ENCODE measurements at places on chromosomes 4 and X.

GRCh38 chr4:68985442-68985841, 33.8 kb upstream of the UGT2A3 start:
- no peak for DNase-seq

GRCh38 chr4:74456849-74457395, 12.0 kb downstream of the AREG start:
- DNase-seq = no peak

DNA sequence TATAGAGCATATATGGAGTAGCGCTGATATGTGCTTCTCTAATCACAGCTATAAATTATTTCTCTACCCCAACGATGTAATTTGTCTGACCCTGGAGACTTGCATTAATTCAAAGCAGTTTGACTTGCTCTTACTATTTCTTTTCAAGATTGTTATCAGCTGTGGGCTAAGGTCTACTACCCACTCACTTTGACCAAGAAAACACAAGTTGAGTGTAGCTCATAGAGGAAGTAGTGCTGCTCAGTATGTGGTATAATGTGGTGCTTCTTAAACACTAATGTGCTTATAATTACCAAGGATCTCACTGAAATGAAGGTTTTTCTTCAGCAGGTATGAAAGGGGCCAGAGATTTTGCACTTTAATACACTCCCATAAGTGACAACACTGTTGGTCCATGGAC, 70.1 kb downstream of the INPP4B start:
- no peak for DNase-seq

GRCh38 chrX:35351795-35352483, 409.3 kb downstream of the FAM47B start:
- no peak for DNase-seq

DNA sequence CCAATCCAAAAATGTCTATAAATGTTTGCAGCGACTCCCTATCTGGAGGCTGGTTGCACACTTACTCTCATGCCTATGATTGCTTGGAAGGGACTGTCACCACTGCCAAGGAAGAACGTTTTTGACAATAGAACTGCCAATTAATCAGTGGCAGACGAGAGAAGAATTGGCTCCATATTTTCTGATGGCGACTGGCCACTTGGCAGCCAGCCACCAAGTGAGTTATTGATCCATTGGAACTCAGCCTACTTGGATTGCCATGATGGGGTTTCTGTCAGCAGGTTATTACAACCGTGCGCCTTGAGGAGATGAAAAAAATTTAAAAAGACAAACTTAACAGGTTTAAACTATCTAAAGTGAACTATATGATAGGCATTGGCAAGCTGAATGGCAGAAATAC, 47.4 kb downstream of the LINC00632 start:
- no peak for DNase-seq

DNA sequence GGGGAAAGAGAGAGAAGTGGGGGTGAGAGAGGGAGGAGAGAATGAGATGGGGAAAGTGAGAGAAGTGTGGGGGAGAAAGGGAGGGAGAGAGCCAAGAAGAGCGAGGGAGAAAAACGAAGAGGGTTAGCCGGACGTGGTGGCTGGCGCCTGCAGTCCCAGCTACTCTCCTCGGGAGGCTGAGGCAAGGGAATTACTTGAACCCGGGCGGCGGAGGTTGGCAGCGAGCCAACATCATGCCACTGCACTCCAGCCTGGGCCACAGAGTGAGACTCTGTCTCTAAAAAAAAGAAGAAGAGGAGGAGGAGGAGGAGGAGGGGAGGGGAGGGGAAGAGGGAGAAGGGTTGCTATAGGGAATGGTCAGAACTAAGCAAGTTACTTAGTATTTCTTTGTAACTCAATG, 1.7 kb upstream of the NXT2 start:
- no peak for DNase-seq

GRCh38 chr4:106048250-106048971, 153.1 kb downstream of the NPNT start:
- DNase-seq = no peak

- DNase-seq = no peak
Measured at GRCh38 chrX:78693536-78693935, 34.4 kb upstream of the RTL3 start.

DNA sequence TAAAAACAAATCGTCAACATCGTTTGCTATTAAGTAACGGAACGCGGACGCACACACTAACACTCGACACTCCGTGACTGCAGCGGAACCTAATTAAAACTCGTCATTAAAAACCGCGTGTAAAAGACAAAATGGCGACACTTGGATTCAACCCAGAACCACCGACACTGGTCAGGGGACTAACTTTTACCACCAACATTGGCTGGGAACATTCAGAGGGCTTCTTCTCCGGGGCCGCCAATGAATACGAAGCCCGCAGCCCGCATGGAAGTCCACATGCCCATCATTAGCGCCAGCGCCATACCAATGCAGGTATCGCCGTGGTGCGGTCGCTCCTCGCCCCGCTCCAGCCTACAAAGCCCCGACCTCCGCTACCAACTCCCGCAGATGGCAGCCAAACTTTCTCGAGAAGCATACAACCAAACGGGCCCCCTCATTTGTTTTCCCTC, 498 bp downstream of the RBMX start:
- DNase-seq = no peak

- no peak for DNase-seq
Measured at GRCh38 chrX:30589146-30589888, 11.8 kb upstream of the TASL start.

GRCh38 chr4:147617841-147618691, 869 bp downstream of the TMEM184C start:
- DNase-seq = no peak

GRCh38 chrX:5155301-5155700, 1073.4 kb downstream of the NLGN4X start:
- peak; percentile 5 for DNase-seq

DNA sequence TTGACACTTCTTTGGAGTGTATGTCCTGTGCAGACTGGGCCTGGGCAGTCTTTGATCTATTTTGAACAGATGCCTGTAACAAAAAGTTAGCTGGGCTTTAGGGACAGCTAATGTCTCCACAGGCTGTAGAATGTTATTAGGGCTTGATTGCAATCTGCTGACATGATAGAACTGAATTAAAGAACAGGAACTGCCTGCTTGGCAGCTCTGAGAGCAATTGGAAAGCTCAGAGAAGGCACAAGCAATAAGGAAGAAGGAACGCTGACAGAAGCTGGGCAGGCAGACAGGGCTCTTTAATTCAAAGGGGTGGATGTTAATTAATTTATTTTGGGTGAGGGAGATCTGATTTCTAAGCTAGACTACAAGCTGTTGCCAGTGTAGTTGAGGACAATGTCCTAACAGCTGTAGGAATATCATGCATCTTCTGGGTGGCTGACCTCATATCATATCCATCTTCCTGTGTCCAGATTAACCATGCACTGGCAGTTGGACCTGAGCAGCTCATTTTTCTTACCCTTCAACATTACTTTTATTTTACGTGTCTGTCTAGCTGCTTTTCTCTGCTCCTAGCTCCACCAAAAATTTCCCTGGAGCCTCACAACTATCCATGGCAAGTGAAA, 20.7 kb upstream of the GRXCR1 start:
- no peak for DNase-seq

- no peak for DNase-seq
Measured at GRCh38 chrX:148940411-148940996, 440.1 kb downstream of the AFF2 start.

GRCh38 chrX:10759141-10759799, 138.9 kb upstream of the MID1 start:
- no peak for DNase-seq

DNA sequence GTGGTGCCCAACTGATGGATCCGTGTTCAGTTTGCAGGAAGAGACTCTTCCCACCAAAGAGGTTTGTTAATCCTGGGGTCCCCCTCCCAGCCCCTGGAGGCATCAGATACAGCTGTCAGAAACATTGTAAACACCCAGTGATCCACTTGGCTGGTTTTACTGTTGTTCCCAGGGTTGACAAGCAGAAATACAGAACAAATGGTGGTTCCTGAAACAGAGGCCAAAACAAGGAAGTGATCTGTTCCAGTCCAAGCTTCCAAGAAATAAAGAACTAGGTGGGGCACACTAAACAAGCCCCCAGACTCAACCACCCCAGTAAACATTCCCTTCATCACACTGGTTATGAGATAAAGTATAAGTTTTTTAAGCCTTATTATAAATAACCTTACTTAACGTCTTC, 1.4 kb downstream of the TMLHE start:
- DNase-seq = no peak

DNA sequence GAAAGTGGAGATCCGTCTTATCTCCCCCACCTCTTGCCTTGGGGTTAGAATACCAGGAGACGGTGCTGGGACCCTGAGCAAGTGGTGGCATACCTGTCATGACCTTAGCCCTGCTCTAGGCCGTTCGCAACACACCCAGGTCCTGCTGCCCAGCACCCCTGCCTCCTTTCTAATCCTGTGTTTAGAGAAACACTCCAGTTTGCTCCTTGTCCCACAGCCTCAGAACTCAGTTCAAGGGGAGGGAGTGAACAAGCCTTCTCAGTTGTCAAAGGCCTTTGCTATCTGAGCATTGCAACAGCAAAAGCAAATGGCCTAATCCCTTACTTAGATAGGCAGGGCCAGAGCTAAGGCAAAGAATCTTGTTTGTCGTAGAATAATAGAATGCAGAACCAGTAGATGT, 67.9 kb downstream of the CHRNA9 start:
- no peak for DNase-seq

- no peak for DNase-seq
Measured at GRCh38 chrX:115889121-115889890, 281.2 kb upstream of the AGTR2 start.

DNA sequence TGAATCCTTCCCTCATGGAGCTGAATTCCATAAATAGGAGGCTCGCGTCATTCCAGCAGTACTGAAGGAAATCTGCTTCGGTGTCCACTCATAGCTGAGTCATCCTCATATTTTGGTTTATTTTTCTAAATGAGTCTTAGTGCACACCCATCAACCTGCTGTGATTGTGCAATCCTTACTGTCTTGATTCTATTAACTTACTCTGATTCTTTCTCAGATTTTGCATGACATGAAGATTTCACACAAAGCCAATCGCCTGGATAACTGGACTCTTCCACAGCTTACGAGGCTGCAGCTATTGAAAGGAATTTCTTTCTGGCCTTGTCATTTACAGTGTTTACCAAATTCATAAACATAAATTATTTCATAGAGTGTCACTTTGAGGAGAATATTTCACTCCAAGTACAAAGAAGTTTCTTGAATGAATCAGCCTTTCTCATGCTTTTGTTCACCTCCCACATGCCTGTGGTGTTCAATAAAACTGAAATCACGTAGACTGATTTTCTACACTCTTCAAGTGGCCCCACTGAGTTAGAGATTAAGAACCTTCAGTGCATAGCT, 207.6 kb upstream of the SLITRK2 start:
- no peak for DNase-seq

DNA sequence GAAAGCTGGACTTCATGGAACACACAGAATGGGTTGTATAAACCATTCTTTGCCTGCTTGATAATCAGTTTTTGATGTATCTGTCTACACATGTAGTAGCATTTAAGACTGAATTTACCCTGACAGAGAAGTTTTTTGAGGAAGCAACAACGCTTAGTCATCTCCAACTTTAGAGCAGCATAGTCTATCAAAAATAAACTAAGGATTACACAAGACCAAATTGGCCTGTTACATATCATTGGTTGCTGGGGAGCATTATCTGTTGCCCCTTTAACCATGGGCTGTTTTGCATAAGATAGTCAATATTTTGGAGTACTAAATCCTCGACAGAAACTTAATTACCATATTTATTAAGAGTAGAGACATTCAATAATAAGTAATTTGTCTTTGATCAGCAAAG, 347.4 kb downstream of the FAM47B start:
- DNase-seq = no peak

DNA sequence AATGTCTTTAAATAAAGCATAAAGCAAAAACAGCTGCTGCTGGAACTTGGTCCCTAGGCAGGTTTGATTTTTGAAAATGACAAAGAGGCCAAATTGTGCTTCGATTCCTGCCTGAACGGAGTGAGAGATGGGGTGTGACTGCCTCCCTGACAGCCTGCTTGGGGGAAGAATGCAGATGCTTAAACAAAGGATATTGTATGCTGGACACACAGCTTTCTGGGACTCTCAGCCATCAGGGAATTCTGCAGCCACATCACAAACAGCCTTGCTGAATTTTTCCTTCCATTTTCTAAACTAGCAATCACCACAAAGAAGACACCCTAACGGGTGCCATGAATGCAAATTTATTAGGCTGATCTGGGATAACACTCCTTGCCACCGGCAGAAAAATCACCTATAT, 83.9 kb upstream of the CPEB2 start:
- DNase-seq = peak; percentile 52

DNA sequence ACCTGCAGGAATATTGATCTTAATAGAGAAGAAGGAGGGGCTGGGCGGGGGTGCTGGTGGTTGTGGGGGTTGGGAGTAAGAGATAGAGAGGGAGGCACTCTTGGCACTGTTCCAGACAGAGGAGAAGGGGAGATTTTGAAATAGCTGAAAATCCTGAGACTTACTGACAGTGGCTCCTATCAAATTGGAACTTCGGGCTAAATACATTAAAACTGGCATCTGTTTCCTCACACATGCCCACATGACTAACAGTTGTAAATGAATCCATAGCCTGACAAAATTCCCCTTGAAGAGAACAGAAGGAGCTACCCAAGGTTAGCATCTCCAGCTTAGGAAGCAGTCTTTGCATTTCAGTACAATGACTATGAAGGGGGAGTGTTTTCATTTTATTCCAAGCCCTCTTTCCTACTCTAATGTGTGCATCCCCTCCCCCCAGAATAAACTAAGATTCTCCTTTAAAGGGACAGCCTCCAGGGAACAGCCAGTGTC, 1.4 kb downstream of the DCX start:
- DNase-seq = no peak

DNA sequence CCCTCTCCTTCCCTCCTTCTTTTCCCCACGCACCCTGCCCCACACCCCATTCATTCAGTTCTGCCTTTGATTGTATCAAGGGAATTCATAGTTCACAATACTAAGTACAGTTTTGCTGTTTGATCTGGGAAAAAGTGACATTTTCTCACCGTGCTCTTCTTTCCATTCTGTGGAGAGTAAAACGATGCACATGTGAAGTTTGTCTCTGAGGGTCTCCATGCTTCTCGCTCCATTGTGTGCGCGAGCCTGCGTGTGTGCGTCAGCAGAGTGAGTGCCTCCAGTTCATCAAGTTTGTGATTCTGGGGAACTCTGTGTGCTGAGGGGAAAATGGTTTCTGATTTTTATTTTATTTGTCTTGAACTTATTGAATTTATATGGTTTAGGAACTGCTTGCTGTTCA, 1.9 kb downstream of the STK26 start:
- no peak for DNase-seq

- DNase-seq = no peak
Measured at GRCh38 chr4:133524369-133524768, 375.3 kb downstream of the PCDH10 start.
